ENCODE measurements at places on chromosomes 7 and 10.

GRCh38 chr10:43225787-43226153, 41.1 kb downstream of the RASGEF1A start:
- peaks cover 22% of the 10 kb centered on the region for H3K27me3 ChIP-seq
- H3K4me1 ChIP-seq, result peaks cover 33% of the 10 kb centered on the region
- DNase-seq, result no peak
- H3K36me3 ChIP-seq, result peaks cover 3% of the 10 kb centered on the region

GRCh38 chr7:101916876-101917275, 99.5 kb downstream of the CUX1 start:
- H3K36me3 ChIP-seq, result peaks cover 36% of the 10 kb centered on the region
- no peaks in the 10 kb centered on the region for H3K27me3 ChIP-seq
- H3K4me1 ChIP-seq, result peaks cover 23% of the 10 kb centered on the region
- no peak overlapping the region for H3K27ac ChIP-seq
- no peak overlapping the region for H3K4me3 ChIP-seq

- no peaks in the 10 kb centered on the region for H3K4me1 ChIP-seq
- no peak overlapping the region for H3K27ac ChIP-seq
- no peak overlapping the region for H3K4me3 ChIP-seq
Observed at GRCh38 chr10:116452338-116452720, 24.7 kb downstream of the PNLIPRP3 start.

GRCh38 chr10:102140218-102140617, 7.4 kb downstream of the PPRC1 start:
- no peak overlapping the region for H3K27ac ChIP-seq
- no peak for DNase-seq
- H3K4me1 ChIP-seq, result no peaks in the 10 kb centered on the region
- H3K27me3 ChIP-seq, result no peaks in the 10 kb centered on the region

- H3K27me3 ChIP-seq, result no peaks in the 10 kb centered on the region
- peak overlapping the region; percentile 52 for H3K4me3 ChIP-seq
- peaks cover 2% of the 10 kb centered on the region for H3K36me3 ChIP-seq
- peak overlapping the region; percentile 87 for H3K27ac ChIP-seq
Observed at GRCh38 chr7:155296788-155297516, 726 bp upstream of the INSIG1 start.

Measured in spinal cord (tissue), 10 donors.